ENCODE measurements at places on chromosomes 3 and 15.

- no peak for DNase-seq
Observed at GRCh38 chr15:25055356-25056068, 100.7 kb downstream of the SNRPN start.

DNA sequence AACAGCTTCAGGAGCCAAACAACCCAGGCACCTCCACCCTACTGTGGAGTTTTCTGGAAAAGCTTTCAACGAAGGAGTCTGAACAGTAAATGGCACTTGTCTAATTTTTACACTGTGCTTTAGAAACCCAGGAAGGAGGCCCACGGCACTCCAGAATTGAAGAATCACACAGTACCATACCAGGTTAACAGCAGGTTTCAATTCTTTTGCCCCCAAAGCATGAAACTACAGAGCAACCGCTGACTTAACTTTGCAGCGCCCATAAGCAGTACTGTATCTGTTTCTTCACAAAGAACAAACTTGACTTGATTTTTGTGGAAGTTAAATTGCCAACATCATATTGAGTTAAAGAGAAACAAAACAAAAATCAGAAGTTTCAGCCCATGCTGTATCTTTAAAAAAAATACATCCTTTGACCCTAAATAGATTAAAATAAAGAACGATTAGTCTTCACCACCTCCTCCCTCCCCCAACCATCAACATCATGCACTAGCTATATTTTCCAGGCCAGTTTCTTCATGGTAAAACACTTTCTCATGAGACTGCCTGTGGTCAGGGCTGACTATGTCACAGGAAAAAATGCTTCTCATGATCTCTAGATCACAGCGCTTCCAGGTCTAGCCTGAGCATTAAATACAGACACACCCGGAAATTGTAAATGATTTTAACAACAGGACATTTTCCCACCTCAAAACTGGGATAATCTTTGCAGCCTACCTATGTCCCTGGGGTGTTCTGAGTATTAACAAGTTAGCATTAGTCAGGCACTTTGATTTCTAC, 456.3 kb downstream of the FOXP1 start:
- no peak for DNase-seq

DNA sequence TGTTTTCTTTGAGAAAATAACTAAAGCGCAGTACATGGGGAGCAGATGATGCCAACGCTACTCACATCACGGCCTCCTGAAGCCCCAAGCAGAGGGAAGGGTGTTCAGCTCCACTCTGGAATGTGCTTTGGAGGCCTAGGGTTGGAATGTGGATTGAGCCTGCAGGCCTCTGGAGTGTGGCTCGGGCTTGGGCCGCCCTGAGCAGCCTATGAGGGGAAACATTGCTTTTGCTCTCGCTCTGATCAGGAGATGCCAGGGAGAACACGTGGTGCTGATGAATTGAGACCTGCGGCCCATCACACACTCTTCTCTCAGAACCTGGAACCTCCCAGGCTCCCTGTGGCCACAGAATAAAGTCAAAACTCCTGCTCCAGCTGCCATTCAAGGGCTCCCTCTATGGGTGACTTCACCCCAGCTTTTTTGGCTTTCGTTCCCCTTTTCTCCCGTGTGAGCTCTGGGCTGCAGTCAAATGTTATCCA, 23.3 kb downstream of the CCDC13 start:
- no peak for DNase-seq

DNA sequence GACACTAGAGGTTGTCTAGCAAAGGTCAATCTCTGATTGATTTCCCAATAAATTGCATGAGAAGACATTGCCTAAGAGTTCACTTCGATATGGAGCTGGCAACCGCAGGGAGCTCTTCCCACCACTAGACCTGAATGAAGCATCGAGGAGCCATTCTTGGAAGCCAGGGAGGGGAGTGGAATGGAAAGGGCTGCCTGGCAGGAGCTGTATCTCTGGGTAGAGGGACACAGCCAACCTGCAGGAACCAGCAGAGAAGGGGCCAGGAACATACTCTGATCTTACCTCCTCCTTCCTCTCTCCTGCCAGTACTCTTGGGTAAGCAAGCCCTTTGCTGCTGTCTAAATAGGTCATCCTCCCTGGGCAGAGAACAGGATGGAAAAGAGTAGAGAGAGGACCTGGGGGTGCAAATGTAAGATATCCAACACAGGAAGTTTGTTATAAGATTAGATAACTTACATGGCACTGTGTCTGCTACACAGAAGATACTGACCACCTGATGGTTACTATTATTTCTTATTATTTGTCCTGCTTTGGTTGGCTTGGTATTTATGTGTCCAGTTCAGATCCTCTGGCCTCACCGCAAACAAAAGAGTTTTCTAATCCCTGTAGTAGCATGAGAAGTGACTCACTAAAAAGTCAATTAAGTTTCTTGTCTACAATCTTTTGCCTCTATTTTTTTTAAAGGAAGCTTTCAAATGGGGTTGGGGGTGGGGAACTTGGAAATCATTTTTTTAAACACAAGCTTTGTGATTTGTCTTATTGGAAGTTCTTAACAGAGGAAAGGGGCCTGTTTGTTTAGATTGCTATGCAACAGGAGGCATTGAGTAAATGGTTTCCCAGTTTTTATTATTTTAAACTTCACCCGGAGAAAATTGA, 156.7 kb upstream of the TSC22D2 start:
- DNase-seq = no peak

DNA sequence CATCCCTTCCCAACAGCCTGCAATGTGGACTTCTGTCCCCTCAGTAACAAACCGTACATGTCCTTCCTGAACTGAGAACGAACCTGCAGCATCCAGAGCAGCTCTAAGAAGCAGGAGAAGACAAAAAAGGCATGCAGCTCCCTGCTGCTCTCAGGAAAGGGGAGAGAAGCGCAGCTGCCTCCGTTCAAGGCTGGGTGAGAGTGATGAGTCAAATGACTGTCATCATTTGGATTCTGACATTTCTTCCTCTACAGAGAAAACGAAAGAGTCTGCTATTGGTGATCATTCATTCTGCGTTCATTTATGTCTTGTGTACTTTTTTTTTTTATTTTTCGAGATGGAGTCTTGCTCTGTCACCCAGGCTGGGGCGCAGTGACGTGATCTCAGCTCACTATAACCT, 677.8 kb downstream of the FHIT start:
- DNase-seq = no peak

Measured in stimulated activated CD4-positive, alpha-beta T cell treated with anti-CD3 and anti-CD28 coated beads, Interleukin-12 subunit alpha, Interleukin-12 subunit beta, amount 100 ng/mL, for 48 hours (primary cell).